Adrenal gland (tissue), 19 donors: ENCODE measurements at places on chromosomes 16 and 17. TPM values are rescaled to one million over a fixed set of nuclear protein-coding genes. Genes with fewer than 3 reads are reported as not detected.
A peak's percentile ranks its signal among the peaks of the same experiment; 100 is the strongest.

GRCh38 chr17:44971776-44972483, 3.8 kb upstream of the C1QL1 start:
- no peak overlapping the region for H3K27ac ChIP-seq
- H3K4me3 ChIP-seq, result no peak overlapping the region
- no peaks in the 10 kb centered on the region for H3K36me3 ChIP-seq
- H3K4me1 ChIP-seq, result peaks cover 17% of the 10 kb centered on the region
- no peak for DNase-seq

GRCh38 chr16:67549240-67549639, 13.1 kb upstream of the CTCF start:
- no peak overlapping the region for H3K4me3 ChIP-seq
- peaks cover 9% of the 10 kb centered on the region for H3K4me1 ChIP-seq
- H3K27ac ChIP-seq, result no peak overlapping the region

DNA sequence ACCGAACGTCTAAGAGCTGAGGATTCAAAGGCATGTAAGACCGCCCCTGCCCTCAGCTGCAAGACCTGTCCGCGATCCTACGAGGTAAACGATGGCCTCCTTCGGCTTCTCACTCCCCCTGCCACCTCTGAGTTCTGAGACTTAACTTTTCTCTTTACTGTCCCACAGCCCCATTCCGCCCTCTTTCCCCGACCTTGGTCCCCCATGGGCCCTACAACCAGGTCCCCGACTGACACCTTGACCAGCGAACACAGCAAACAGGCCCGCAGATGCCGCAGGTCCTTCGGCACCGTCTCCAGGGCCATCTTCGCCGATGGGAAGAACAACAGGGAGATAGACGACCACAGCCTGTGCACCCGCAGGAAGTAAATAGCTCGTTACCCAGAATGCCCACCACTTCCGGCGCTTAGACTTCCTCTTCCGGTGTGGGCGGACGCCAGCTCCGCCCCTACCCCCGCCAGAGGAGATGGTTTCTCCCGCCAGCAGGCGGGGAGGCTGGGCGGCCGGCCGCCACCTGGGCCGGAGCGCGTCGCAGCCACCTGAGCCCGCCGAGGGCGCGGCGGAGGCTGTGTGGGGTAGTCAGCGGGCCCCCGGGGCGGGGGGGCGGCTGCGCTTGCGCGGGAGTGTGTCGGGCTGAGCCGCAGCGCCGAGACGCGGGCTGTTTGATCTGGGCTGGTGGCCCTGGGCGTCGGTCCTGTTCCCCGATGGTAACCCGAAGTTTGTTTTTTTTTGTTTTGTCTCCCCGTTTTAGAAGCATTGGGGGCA, at the start of gene SUPT4H1:
Gene SUPT4H1 (minus strand): TSS at position 371 of the 765 bp plus-strand sequence. CDS start 66 bp downstream, at position 305.
- H3K36me3 ChIP-seq, result no peaks in the 10 kb centered on the region
- peaks cover 7% of the 10 kb centered on the region for H3K4me1 ChIP-seq
- H3K27me3 ChIP-seq, result no peaks in the 10 kb centered on the region
- DNase-seq, result peak; percentile 92
- peak within 1 kb of the TSS; percentile 86 for H3K27ac ChIP-seq
- peak within 1 kb of the TSS; percentile 76 for H3K4me3 ChIP-seq

DNA sequence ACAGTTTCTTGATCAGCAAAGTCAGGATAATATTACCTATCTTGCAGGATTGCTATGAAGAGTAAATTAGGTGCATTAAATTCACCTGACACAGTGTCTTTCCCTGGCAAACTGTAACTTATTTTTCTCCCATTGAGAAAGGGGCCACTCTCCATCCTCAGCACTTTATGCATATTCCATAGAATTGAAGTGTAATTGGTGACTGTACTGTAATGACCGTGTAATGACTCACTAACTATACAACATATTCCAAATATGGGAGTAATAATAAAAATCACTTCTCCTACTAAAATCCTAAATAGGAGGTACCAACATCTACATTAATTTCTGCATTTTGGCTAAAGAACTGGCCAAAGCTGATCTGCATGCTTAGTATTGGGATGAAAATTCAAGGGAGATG, 141.9 kb upstream of the NOG start:
- no peaks in the 10 kb centered on the region for H3K4me1 ChIP-seq
- DNase-seq, result no peak
- no peak overlapping the region for H3K27ac ChIP-seq
- no peaks in the 10 kb centered on the region for H3K36me3 ChIP-seq
- no peaks in the 10 kb centered on the region for H3K27me3 ChIP-seq

DNA sequence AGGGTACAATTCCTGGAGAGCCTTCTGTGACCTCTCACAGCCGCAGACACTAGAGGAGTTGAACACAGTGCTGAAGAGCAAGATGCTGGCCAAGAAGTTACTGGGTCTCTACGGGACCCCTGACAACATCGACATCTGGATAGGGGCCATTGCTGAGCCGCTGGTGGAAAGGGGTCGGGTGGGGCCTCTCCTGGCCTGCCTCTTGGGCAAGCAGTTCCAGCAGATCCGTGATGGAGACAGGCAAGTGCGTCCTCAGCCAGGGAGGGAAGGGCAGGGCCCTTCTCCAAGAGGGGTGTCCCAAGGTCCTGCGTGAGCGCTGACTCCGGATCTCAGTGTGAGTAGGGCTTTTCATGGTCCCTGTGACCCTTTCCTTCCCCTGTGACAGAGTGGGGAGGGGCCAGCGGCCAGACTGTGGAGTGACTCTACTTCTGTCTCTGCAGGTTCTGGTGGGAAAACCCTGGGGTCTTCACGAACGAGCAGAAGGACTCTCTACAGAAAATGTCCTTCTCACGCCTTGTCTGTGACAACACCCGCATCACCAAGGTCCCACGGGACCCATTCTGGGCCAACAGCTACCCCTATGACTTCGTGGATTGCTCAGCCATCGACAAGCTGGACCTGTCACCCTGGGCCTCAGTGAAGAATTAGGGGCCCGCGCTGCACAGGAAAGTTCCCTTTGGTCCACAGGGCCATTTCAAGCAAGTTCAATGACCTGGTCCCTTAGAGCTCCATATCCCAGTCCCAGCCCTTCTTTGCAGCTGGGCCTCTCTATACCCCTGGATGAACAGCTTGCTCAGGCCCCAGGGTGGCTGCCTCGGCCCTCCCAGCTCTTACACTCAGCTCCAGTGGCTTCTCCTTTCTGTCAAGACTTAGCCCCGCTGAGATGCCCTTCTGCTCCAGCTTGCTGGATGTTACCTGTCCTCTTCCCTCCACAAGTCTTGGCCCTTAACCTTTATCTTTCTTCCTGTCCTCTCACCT, 13.1 kb downstream of the MPO start:
- no peak overlapping the region for H3K4me3 ChIP-seq
- H3K4me1 ChIP-seq, result no peaks in the 10 kb centered on the region
- no peaks in the 10 kb centered on the region for H3K36me3 ChIP-seq
- peaks cover 24% of the 10 kb centered on the region for H3K27me3 ChIP-seq
- DNase-seq, result no peak
- no peak overlapping the region for H3K27ac ChIP-seq

DNA sequence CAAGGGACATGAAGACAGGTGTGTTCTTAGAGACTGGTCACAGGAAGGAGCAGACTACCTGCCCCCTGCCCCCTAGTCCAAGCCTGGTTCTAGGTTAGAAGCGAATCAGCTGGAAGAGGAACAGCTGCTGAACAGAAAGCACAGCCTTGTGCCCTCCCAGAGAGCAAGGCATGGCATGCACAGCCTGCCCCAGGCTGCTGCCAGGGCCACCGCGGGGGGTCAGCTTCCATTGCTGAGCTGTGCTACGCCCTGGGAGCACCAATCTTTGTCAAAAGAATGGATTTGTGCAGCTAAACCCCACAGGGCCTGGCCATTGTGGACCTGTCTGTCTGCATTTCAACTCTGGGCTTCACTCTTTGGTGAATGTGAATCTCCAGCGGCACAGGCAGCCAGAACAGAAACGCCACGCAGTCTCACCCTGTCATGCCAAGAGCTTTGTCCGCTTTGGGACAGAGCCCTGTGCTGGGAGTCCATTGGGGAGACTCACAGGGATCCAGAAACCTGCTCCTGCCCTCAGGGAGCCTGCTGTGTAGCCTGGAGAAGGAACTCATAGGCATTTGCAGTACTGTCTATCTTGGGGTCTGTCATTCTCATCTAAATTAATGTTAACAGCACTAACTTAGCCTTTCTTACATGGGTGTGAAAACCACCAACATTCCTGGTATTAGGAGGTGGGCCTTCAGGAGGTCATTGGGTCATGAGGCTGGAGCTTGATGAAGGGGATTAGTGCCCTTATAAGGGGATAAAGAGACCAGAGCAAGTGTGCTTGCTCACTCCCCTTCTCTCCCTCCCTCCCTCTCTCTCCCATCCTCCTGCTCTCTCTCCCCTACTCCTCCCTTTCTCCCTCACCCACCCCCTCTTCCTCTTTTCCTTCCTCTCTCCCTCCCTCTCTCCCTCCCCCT, 25.6 kb upstream of the CDRT4 start:
- no peaks in the 10 kb centered on the region for H3K36me3 ChIP-seq
- no peaks in the 10 kb centered on the region for H3K27me3 ChIP-seq
- H3K4me3 ChIP-seq, result no peak overlapping the region
- no peak for DNase-seq
- no peak overlapping the region for H3K27ac ChIP-seq

DNA sequence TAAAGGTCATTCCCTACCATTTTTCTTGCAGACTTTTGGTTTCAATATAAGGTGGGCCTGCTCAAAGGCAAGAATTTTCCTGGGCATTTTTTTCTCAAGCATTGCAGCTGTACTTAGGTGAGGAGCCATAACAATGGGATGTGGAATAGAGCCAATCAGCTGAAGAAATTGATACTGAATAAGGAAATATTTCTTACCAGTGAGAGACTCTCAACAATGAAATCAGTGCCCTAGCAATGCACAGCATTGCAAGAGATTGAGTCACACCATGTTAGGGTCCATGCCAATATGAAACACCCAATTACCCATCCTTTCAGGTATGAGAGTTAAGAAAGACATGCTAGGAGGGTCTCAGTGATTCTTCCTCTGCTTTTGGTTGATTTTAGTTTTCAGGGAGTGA, 237.6 kb downstream of the SOX9 start:
- no peak for DNase-seq
- H3K27ac ChIP-seq, result no peak overlapping the region
- H3K4me3 ChIP-seq, result no peak overlapping the region
- H3K27me3 ChIP-seq, result no peaks in the 10 kb centered on the region
- H3K36me3 ChIP-seq, result no peaks in the 10 kb centered on the region
- no peaks in the 10 kb centered on the region for H3K4me1 ChIP-seq

DNA sequence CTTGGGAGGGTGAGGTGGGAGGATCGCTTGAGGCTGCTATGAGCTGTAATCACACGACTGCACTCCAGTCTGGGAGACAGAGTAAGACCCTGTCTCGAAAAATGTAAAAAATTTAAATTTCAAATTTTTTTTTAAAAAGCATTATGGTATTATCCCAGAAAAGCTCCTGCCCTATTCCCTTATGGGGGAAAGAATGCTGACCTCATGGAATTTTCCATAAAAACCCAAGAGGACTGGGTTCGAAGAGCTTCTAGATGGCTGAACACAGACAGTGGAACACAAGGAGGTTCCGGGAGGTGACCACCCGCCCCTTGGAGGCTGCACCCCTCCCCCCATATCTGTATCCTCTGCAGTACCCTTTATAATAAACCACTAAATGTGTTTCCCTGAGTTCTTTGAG, 4.0 kb downstream of the EIF4A3 start:
- H3K4me1 ChIP-seq, result peaks cover 28% of the 10 kb centered on the region
- H3K4me3 ChIP-seq, result no peak overlapping the region
- no peak overlapping the region for H3K27ac ChIP-seq
- no peaks in the 10 kb centered on the region for H3K27me3 ChIP-seq
- DNase-seq, result no peak

GRCh38 chr17:78231991-78232858, 794 bp downstream of the TMEM235 start:
- H3K36me3 ChIP-seq, result no peaks in the 10 kb centered on the region
- no peak overlapping the region for H3K27ac ChIP-seq
- no peak overlapping the region for H3K4me3 ChIP-seq
- H3K27me3 ChIP-seq, result peaks cover 27% of the 10 kb centered on the region
- DNase-seq, result no peak
- H3K4me1 ChIP-seq, result no peaks in the 10 kb centered on the region

DNA sequence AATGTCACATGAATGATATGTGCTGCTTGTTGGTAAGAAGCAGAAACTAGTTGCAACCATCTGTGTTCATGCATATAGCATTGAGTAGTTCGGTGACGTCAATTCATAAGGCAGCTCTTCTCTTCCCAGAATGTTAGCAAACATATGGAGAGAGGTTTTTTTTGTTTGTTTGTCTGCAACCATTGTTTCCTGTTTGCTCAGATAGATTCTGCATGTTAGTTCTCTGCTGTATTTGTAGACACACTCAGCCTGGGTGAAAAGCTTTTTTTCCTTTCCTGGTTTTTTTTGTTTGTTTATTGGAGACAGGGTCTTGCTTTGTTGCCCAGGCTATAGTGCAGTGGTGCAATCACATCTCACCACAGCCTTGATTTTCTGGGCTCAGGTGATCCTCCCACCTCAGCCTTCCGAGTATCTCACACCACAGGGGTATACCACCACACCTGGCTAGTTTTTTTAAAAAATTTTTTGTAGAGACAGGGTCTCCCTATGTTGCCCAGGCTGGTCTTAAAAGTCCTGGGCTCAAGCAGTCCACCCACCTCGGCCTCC, 16.7 kb downstream of the WSB1 start:
- H3K4me1 ChIP-seq, result no peaks in the 10 kb centered on the region
- no peak overlapping the region for H3K27ac ChIP-seq
- no peaks in the 10 kb centered on the region for H3K27me3 ChIP-seq
- H3K36me3 ChIP-seq, result peaks cover 95% of the 10 kb centered on the region
- H3K4me3 ChIP-seq, result no peak overlapping the region

DNA sequence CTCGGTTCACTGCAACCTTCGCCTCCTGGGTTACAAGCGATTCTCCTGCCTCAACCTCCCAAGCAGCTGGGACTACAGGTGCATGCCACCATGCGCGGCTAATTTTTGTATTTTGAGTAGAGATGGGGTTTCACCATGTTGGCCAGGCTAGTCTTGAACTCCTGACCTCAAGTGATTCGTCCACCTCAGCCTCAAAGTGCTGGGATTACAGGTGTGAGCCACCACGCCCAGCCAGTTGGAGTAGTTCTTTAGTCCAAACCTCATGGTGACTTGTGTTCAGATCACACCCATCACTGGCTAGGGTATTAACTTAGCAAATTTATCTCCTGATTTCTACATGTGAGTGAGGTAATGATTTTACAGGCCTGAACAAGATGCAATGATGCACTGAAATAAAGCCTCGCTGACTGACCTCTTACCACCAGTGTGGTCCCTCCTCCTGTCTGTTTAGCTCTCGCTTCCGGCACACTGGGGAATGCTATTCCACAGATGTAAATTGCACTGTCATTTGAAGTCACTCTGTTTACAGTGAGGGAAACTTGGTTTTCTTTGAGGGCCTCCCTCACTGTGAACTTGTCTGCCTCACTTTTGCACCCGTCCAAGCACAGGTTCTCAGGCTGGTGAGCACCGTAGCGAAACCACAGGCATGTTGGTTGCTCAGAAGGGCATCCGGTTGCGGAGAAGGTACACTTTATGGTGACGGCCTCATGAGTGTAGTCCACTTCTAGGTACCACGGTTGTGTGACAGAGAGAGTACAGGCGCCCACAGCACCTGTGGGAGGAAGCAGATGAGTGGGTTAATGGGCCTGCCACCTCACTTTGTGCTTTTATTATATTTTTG, 5.5 kb downstream of the IGSF6 start:
- H3K4me1 ChIP-seq, result peaks cover 21% of the 10 kb centered on the region
- H3K36me3 ChIP-seq, result no peaks in the 10 kb centered on the region
- DNase-seq, result no peak
- H3K27ac ChIP-seq, result no peak overlapping the region

GRCh38 chr17:1995321-1995892, 29.7 kb downstream of the RTN4RL1 start:
- peaks cover 39% of the 10 kb centered on the region for H3K4me1 ChIP-seq
- no peaks in the 10 kb centered on the region for H3K36me3 ChIP-seq
- no peak for DNase-seq
- peak overlapping the region; percentile 94 for H3K27ac ChIP-seq
- H3K27me3 ChIP-seq, result no peaks in the 10 kb centered on the region
- H3K4me3 ChIP-seq, result no peak overlapping the region

ABCC6 gene
- 4.6 TPM for total RNA-seq

IKZF3 gene
- 0.12 TPM for total RNA-seq

WIPF2 gene
- total RNA-seq, result 11.3 TPM
